NCI-H2029 treated with DMSO at 0.1 percent for 48 hours (cell line): ENCODE measurements at places on chromosomes 3 and 15.

- no peak for DNase-seq
Observed at GRCh38 chr15:83208367-83208661, 691 bp upstream of the HDGFL3 start.

DNA sequence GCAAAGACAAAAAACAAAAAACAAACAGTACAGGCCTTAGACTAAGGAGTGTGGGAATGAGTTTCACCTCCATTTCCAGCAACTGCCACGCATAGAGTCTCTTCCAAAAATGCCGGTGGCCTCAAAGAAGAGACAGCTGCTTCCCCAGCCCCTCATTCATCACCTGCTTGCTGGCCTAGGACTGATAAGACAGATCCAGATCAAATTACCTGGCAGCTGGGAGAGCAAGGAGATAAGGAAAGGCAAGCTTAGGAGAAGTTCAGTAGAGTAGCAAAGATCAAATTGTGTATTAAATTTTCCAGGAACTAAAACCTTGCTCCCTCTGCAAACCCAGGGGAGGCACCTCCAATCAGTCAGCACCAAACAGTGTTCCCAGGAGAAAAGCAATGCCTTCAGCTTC lies 325.8 kb upstream of the CTNNB1 start:
- no peak for DNase-seq

DNA sequence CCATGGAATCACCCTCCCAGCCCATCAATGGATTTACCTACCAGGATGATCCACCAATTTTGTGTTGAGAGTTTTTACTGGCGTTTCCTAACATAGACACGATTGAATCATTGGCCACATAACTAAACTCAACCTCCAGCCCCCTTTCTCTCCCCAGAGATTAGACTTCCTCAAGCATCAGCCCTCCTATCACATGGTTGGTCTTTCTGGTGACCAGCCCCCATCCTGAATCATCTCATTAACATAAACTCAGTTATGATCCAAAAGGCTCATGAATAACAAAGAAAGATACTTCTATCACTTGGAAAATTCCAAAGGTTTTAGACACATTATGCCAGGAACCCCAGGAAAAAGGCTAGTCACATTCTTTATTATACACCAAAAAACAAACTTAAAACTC lies 21.2 kb downstream of the PRKAR2A start:
- no peak for DNase-seq

- DNase-seq = no peak
Observed at GRCh38 chr3:2391896-2392295, 293.2 kb downstream of the CNTN4 start.

- DNase-seq = no peak
Observed at GRCh38 chr3:134610432-134611385, 40.1 kb downstream of the KY start.

- DNase-seq = no peak
Observed at GRCh38 chr15:72538931-72539330, 64.8 kb downstream of the ARIH1 start.

DNA sequence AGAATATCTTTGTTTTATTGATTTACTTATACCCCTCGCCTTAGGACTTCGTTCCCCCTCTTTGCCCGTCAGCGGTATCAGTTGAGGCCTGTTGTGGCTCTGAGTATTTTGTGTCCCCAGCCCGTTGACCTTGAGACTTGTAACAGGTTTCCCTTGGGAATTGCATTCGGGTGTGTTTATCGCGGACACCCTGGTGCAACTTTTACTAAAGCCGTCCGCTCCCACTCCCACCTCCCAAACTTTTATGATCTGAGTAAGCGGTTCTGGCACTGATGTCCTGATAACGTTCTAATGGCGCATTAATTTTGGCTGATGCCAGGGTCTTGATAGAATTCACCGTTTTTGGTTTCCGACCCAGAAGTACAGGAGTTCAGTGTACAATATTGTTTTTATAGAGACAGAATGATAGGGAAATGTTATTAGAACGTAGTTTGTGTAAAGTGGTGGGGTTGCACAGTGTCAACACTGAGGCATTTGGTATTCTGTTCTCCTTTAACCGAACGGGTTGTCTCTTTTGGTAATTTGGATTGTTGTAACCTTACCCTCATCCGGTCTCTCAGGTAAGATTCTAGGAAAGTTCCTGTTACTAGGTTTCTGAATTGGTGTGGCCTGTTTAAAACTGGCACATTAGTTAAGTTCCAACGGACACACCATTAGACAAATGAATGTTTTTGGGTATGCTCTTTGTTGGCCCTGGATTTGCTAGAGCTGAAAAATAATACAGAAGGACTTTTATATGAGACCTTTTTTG lies 47.8 kb downstream of the OIP5 start:
- DNase-seq = no peak

DNA sequence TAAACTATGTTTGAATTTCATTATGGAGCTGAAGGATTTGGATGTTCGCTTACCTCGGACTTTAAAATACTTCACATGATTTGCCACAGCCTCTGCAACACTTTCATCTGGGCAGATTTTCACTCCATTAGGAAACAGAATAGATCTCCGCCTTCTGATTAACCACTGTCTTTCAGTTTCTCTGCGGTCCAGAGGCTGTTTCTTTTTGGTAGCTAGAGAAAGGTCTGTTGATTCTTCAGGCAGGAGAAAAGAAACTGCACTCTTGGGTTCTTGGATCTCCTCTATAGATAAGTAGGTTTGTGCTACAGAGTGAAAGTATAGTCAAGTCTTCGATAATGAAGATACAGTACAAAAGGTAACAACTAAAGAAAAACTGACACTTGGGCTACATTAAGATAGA lies 844 bp downstream of the IMPG2 start:
- DNase-seq = no peak

DNA sequence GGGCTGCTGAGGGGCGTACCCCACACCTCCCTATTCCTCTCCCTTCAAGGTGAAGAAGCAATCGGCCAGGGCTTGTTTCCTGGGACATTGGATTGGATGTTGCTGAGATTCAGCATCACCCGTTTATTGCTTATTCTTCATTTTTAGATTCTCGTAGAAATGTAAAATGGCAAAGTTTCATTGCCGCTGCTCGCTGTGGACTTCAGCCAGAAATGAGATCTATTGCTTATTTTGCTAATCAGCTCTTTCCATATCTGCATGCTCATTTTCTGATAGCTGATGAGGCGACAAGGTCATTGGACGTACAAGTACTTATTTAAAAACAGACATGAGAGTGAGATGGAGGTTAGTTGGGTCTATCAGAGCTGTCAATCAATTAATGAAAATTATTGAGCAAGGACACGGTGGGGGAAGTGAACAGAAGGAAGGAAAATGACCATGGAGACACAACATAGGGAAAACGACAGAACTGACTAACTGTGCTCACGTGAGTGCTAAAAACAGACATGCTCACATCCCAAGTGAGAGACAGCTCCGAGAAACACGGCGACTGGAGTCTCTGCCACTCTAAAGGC lies 471.2 kb downstream of the NR2F2 start:
- no peak for DNase-seq

GRCh38 chr3:149881879-149882278 lies 68.9 kb downstream of the RNF13 start:
- no peak for DNase-seq

DNA sequence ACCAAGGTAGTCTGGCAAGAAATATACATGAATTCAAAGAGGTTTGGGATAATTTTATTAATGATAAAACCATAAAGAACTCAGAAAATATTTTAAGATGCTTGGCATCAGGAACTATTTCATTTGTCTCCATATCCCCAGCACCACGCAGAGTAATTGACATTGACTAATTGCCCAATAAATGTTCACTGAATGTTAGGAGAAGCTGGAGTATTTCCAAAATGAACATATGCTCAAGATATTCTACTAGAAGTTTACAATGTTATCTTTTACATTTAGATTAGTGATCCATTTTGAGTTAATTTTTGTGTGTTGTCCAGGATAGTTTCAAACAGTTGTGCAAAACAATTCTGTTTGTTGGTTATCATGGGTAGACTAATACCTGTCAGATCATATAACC lies 298.8 kb upstream of the CTDSPL start:
- no peak for DNase-seq

DNA sequence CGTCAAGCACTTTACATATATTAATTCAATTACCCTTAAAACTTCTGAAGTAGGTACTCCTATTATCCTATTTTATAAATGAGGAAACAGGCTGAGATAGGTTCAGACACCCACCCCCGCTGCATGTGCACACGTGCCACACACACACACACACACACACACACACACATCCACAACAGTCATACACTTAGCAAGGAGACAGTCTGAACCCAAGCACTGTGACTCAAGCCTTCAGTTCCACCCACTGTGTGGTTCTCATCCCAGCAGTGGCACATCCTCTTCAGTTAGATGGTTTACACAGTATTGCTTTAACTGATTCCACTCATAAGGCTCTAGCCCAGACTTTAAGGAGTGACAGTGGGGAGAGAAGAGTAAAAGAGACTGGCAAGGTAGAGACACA lies 91.1 kb upstream of the FGF7 start:
- no peak for DNase-seq

- DNase-seq = peak; percentile 57
Observed at GRCh38 chr3:25782938-25783660, at the start of gene NGLY1. Gene NGLY1 (minus strand): TSS chr3:25783443. CDS start chr3:25783390, 53 bp downstream.

- DNase-seq = peak; percentile 6
Observed at GRCh38 chr15:51782357-51782896, 31.0 kb downstream of the TMOD2 start.

DNA sequence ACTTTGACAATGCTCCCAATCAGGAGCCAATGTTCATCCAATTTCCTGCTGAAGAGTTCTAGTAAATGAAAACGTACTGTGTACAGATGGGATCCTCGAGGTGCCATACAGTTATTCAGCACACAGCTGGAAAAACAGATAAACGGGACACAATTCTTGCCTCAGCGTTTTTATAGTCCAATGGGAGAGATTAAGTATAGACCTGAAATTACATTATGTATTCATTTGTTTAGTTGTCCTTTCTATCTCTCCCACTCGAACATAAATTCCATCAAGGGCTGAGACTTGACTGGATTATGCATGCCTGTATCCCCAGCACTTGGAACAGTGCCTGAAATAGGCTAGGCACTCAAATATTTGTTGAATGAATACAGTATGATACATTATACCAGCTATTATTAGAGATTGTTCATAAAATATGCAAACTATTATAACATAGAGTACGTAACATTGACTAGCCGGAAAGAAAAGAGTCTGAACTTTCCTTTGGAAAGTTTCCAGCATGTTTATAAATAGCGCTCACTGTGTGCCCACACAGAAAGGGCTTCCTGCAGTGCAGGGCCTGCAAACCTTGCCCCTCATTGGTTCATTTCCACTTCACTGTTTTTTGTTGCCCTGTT lies 27.4 kb upstream of the SNTN start:
- no peak for DNase-seq

GRCh38 chr15:92098869-92099268 lies 245.4 kb downstream of the SLCO3A1 start:
- DNase-seq = no peak

DNA sequence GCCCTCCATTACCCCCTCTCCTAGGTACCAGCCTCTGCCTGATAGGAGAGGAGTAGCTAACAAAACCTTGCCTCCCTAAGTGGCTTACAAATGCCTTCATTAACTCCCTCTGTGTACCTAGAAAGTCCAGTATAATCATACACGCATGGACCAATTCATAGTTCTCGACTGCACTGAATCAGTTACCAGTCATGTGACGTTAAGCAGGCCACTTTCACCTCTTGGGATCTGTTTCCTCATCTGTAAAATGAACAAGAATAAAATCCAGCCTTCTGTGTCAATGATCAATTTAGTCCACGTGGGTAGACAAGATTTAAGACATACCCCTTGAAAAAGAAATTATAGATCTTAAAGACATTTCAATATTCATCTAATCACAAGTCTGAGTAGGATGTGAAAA lies 72.2 kb downstream of the TRIM69 start:
- DNase-seq = no peak

- no peak for DNase-seq
Observed at GRCh38 chr3:9293076-9293475, 43.6 kb upstream of the SRGAP3 start.

- DNase-seq = no peak
Observed at GRCh38 chr3:126616931-126617330, 38.0 kb downstream of the TXNRD3 start.

DNA sequence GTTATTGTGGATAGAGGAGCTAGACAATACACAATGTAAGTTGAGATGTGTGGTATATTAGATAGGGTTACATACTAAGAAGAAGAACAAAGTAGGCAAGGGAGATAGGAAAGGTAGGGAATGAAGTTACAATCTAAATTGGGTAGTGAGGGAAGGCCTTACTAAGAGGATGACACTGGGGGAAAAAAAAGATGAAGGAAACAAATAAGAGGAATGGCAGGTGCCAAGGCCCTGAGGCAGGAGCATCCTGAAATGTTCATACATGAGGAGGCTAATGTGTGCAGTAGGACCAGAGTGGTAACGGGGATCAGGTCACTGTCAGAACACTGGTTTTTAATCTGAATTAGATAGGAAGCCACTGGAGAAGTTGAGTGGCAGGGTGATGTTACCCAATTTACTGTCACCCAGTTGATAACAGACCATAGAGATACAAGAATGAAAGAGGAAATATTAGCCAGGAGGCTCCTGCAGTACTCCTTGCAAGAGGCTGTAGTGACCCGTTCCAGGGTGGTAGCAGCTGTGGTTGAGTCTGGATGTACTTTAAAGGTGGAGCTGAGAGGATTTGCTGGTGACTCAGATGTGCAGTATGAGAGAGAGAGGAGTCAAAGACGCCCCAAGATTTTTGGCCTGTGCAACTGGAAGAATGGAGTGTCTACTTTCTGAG lies 14.4 kb downstream of the RTP1 start:
- no peak for DNase-seq

DNA sequence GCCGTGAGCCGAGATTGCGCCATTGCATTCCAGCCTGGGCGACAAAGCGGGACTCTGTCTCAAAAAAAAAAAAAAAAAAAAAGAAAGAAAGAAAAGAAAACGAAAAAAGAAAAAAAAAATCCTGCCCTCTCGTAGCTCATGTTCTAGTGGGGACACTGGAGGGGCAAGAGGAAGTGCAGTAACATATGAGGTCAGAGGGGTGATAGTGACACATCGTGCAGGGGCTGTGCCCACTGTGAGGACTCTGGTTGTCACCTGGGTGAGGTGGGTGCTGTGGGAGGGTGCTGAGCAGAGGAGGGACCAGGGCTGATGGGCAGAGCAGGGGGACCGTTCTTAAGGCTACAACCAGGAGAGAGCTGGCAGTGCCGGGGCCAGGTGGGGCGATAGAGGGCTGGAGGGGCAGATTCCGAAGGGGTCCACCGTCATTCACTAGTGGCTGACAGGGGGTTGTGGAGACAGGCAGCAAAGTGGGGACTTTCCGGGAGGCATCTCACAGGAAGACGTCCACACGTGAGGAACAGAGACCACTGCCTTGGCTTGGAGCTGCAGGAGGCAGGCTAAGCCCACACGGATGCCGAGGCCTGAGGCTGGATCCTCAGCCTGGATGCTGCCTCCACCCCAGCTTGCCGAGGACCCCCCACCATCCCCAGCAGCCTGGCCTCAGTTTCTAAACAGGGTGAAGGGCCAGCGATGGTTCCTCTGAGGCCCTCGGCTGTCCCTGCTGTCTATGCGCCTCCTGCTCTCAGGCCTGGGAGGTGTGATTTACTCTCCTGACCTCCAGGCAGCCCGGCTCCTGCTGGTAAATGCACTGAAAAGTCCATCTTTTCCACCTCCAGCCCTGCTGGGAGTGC lies 154.3 kb upstream of the IQSEC1 start:
- DNase-seq = no peak
